ENCODE measurements at places on chromosomes 11 and 22.

GRCh38 chr22:41772198-41772597, 28.3 kb upstream of the CCDC134 start:
- no peak for DNase-seq

DNA sequence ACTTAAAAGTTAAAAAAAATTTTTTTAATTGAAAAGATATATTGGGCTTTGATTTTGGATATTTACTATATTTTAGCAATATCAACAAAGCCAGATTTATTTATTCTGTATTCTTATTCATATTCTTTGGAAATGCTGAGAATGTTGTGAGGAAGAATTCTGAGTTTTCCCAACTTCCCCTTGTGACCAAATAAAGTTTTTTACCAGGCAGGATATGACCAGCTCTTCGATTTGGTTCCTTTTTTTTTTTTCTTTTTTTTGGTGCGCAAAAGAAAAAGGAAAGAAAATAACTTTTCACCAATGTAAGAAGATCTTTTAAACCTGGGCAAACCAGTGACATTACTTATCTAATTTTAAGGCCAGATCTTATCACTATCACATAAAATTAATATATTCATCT, 12.9 kb downstream of the TCP11L1 start:
- DNase-seq: no peak

DNA sequence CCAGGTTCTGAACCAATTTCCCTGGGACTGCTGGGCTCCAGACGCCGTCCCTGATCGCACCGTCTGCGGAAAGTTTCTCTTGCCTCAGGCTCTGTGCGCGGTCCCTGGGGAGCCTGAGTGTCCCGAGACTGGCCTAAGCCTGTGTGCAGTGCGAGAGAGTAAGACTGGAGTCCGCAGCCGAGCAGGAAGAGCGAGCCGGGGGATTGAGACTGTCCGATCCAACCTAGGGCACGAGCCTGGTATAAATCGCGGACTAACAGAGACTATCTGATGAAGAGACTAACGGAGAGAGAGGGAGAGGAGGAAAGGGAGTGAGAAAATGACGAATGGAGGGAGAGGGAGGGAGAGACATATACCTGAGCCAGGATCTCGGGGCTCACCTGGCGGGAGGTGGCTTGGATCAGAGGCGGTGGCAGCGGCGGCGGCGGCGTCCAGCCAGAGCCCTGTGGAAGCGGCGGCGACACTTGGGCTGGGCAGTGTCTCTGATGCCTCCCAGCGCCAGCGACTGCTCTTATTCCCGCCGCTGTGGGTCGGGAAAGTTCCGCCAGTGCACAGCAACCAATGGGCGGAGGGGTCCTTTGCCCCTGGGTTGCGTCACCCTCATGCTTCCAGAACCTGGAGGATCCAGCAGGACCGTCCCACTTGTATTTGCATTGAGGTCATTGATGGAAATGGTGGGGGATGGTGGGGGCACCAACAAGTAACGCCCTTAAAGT, at the start of gene CALCA:
Gene CALCA (minus strand): TSS at position 487 of the 716 bp plus-strand sequence. CDS start 1,159 bp downstream, outside the sequence.
- peak; percentile 53 for DNase-seq

GRCh38 chr11:9219115-9219514, 46.0 kb downstream of the DENND5A start:
- DNase-seq: no peak

DNA sequence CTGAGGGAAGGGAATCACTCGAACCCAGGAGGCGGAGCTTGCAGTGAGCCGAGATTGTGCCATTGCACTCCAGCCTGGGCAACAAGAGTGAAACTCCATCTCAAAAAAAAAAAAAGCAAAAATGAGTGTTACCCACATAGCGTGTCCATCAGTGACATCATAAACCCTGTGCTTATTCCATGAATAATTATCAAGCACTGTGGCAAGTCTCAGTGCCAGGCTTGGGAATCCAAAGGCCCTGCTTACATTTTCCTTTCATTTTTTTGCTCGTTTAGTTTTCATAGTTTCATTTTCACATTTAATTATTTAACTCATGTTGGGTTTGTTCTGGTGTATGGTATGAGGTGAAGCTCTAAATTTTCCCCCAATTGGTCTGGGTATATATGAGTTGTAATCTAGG, 46.5 kb downstream of the NEU3 start:
- no peak for DNase-seq

DNA sequence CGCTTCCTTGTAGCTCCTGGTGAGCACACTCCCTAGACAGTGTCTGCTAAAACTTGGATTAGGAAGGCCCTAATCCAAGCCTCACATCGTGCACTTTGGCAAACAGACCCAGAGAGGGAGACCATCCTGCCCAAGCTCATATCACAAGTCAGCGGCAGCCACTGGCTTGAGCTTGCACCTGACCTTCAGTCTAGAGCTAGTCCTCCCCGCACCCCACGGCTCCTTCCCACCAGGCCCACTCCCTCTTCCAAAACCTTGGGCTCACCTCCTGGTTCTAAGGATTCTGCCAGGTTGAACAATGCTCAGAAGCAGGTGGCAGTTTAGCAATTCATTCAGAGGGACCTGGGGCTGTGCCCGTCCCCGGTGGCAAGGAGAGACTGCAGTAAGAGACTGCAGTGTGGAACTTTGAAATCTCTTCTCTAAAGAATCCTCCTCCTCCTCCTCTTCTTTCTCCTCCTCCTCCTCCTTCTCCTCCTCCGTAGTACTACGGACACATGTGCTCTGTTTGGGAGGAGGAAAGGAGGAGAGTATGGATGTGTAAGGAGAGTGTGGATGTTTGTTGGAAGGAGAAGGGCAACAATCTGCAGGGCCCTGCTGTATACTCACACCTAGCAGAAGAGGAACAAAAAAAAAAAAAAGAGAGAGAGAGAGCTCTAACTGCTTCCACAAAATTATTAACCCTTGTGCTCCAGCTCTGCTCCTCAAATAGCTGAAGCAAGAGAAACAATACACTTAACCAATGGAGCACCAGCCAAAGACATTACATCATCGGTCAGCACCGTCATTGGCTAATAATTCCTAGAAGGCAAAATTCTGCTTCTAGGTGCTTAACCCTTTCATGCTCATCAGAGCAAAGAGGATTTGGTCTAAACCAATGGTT, 6.0 kb downstream of the SYN3 start:
- no peak for DNase-seq
